ENCODE measurements at places on chromosomes 7 and 10.

DNA sequence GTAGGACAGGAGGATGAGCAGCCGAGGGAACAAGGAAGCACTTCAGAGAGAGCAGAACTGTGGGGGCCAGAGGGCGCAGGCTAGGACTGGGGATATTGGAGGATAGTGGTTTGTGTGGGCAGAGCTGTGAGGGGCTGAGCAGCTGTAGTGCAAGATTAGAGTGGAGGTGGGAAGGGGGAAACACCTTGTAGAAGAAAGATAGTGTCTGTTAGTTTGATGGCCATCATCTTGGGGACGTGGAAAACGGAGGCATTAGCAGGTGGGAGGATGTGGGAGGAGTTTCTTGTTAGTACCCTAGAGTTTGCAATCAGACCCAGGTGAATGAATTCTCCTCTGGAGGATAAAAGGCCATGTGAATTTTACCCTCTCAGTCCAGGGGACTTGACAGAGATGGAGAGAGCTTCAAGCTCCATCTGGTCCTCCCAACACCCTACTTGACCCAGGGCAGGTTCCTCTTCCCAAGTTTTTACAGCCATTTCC, 34.0 kb downstream of the PRSS2 start:
- no peak for DNase-seq

- no peak for DNase-seq
These were observed 40.8 kb downstream of the PANK1 start for GRCh38 chr10:89604200-89604599.

DNA sequence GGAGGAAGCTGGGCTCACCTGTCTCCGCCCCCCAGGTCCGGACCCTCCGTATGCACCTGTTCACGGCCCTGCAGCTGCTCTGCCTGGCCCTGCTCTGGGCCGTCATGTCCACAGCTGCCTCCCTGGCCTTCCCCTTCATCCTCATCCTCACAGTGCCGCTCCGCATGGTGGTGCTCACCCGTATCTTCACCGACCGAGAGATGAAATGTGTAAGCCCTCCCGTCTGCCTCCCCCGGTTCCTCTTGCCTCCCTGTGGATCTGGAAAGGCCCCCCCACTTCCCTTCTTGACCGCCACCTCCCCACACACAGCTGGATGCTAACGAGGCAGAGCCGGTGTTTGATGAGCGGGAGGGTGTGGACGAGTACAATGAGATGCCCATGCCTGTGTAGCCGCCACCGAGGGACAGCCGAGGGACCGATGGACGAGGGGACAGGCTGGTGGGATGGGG, 4.6 kb downstream of the FASTK start:
- DNase-seq = no peak

GRCh38 chr7:148391591-148391990, 199.0 kb upstream of the C7orf33 start:
- no peak for DNase-seq

GRCh38 chr10:79936625-79937615, 12.0 kb downstream of the SFTPD start:
- DNase-seq = no peak

DNA sequence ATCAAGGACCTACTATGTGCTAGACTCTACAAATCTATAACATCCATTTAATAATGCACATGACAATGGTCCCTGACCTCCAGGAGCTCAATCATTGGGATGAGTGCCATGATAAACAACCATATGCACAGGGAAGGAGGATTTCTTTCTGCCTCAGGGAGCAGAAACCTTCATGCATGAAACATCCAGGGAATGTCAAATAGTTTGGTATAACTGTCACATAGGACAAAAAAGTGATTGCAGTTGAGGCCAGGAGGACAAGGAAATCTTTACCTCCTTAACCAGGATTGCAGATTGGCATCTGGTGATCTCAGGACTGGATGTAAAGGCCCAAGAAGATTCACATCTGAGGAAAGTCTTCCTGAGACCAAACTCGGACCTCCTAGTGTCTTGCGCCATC, 993.1 kb downstream of the KCNMA1 start:
- DNase-seq = no peak

All from substantia nigra (tissue), 51 donors.